Osteocyte (in vitro differentiated cells): ENCODE measurements at places on chromosomes 12 and 14. TPM values are rescaled to one million over a fixed set of nuclear protein-coding genes. Genes with fewer than 3 reads are reported as not detected.
A peak's percentile ranks its signal among the peaks of the same experiment; 100 is the strongest.

GRCh38 chr12:110597885-110598284, 14.8 kb upstream of the PPTC7 start:
- no peak for DNase-seq
- no peaks in the 10 kb centered on the region for H3K4me1 ChIP-seq
- no peak overlapping the region for H3K4me3 ChIP-seq
- H3K36me3 ChIP-seq = no peaks in the 10 kb centered on the region

SLC5A8 gene
- total RNA-seq = not detected in 2 replicates

MANSC4 gene
- total RNA-seq = not detected in 2 replicates

IL31 gene
- total RNA-seq = not detected in 2 replicates

PRB2 gene
- total RNA-seq = not detected in 2 replicates

MUCL1 gene
- not detected in 2 replicates for total RNA-seq

TESPA1 gene
- not detected in 2 replicates for total RNA-seq

GRCh38 chr12:131133994-131134393, 180.3 kb downstream of the ADGRD1 start:
- no peaks in the 10 kb centered on the region for H3K27me3 ChIP-seq
- peaks cover 13% of the 10 kb centered on the region for H3K4me1 ChIP-seq
- H3K27ac ChIP-seq = no peak overlapping the region
- peak; percentile 73 for DNase-seq
- H3K36me3 ChIP-seq = no peaks in the 10 kb centered on the region

- no peaks in the 10 kb centered on the region for H3K27me3 ChIP-seq
- peaks cover 40% of the 10 kb centered on the region for H3K36me3 ChIP-seq
- H3K4me3 ChIP-seq = no peak overlapping the region
- DNase-seq = peak; percentile 53
Measured at GRCh38 chr12:111448846-111449790, 43.4 kb downstream of the SH2B3 start.

DNA sequence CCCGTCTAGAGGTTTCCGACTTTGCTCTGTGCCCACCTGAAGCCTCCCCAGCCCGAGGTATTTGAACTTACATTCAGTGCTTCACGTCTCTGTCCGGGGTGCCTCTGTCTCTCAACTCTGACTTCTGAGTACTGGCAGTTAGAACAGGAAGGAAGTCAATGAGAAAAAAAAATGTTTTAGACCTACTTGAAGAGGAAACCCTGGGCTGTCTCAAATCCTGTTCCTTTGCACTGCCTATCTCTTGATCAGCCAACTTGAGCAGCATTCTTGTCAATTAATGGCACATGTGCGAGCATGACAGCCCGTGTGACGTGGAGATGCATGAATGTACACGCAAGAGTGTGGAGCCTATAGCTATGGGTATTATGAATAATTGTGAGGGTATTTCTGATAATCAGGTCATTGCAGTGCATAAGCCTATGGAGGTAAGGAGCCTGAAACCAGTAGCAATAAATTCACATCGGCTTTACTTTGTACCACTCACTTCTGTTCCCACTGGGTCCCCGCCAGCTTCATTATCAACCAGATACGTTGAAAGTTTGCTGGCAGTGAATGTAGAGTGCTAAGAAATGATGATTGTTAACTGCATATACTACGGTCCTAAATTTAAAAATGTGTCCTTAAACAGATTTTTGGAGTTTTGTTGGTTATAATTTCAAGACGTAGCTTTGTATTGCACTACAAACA, at the start of gene ARHGDIB:
Gene ARHGDIB, minus strand, starts transcription at position 136 of the 687 bp plus-strand sequence. CDS start 10,889 bp downstream, outside the sequence.
- H3K36me3 ChIP-seq = no peaks in the 10 kb centered on the region
- H3K4me3 ChIP-seq = peak within 1 kb of the TSS; percentile 57
- DNase-seq = no peak
- peaks cover 50% of the 10 kb centered on the region for H3K4me1 ChIP-seq
- no peaks in the 10 kb centered on the region for H3K27me3 ChIP-seq

GRCh38 chr14:49585803-49586672, at the start of gene RPS29:
RPS29 (minus strand) TSS chr14:49586380; CDS start chr14:49586346, 34 bp downstream.
- peaks cover 28% of the 10 kb centered on the region for H3K36me3 ChIP-seq
- peaks cover 34% of the 10 kb centered on the region for H3K4me1 ChIP-seq
- H3K27ac ChIP-seq = peak within 1 kb of the TSS; percentile 99
- no peaks in the 10 kb centered on the region for H3K27me3 ChIP-seq
